ENCODE measurements at places on chromosomes 16 and 17.

DNA sequence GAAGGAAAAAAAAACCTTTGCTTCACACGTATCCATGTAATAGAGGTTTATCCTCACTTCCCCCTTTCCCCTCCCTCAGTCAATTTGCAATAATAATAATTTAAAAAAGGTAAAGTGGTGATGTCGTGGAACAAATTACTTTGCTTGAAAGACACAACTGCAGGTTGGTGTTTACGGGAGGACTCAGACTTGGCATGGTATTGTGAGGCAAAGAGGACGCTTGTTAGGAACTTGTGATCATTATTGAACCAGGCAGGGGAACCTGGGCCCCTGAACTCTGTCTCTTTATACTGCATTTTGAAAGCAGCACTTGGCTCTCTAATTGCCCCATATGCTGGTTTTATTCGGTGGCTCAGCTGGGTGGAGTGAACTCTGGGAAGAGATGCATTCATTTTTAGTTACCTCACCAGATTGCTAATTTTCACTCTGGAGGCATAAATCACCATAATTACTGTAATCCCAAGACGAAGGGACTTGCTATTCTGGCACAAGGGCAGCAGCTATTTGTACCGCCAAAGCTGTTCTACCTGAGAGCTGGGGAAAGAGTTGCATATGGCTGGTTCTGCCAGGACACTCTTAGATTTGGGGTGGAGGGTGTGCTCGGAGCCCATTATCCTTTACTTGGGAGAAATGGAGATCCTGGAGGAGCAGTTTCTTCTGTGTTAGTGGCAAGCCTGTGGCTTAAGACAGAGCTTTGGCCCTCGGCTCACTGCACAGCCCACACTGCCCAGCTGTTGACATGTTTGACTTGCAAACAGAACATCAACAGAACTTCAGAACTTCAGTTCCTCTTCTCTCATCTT, 5.7 kb upstream of the DHX8 start:
- DNase-seq: no peak

GRCh38 chr16:66293207-66293735, 73.2 kb upstream of the CDH5 start:
- no peak for DNase-seq

GRCh38 chr16:12763517-12763916, 40.2 kb downstream of the CPPED1 start:
- DNase-seq: no peak

- no peak for DNase-seq
Observed at GRCh38 chr16:30756781-30757100, 5.1 kb downstream of the CFAP119 start.

- peak; percentile 39 for DNase-seq
Observed at GRCh38 chr16:31298958-31299357, 39.2 kb downstream of the ITGAM start.

GRCh38 chr17:19374136-19374535, 4.2 kb upstream of the MAPK7 start:
- DNase-seq: no peak

DNA sequence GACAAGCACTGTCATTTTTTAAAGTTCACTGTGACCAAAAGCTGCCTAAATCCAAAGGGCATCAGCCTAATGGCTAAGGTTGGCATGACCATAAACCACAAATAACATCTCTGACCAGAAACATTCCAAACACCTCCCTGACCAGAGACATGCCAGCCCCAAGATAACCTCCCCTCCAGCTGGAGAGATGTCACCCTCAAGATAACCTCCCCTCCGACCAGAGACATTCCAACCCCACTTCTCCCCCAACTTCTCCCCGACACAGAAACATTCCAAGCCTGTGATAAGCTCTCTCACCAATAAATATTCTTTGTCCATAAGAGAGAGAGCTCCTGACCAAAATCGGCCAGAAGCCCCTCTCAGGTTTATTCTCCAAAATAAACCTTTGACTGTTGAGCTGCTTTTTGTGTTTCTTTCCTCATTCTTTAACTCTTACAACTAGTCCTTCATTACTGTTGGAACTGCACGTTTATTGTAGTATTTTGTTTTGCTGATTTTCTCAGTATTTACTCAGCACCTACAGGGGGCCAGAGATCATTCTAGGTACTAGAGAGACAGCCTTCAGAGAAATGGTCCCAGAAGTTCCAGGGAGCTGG, 325.6 kb downstream of the SLC39A11 start:
- DNase-seq: no peak

GRCh38 chr17:9900044-9900594, 5.0 kb downstream of the RCVRN start:
- DNase-seq: no peak

GRCh38 chr16:68636064-68636560, 9.0 kb upstream of the CDH3 start:
- no peak for DNase-seq

DNA sequence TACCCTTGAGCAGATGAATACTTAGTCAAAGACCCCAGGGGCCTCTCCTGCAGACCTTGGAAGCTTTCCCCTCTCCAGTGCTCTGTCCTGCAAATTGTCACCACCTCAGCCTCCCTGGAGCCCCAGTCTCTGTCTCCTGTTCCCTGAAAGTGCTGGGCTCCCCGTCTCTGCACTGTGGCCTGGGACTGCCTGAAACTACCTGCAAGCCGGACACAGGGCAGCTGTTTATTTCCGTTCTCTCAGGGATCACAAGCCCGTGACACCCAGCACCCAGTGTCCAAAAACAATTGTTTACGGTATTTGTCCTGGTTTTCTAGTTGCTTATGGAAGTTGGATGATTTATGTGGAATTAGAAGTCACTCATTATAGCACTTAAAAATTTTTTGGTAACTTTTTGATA, 81.6 kb upstream of the CHMP6 start:
- no peak for DNase-seq

- DNase-seq: no peak
Observed at GRCh38 chr16:51148678-51149228, 2.3 kb downstream of the SALL1 start.

DNA sequence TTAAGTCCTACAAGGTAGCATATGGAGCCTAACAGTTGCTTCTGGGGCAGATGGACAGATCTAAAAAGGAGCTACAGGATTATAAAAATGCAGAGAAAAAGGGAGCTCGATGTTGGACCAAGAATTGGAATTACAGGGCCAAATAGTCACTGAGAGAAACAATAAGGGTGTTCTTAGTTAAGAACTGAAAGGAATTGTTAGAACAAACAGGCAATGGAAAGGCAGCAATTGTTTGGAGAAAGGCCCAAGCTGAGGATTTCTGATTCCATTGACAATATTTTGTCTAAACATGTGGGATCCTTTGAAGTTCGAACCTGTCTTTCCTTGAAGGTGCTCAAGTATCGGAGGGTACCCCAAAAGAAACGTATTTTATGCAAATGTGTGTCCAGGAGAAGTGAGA, 513.6 kb upstream of the CDH8 start:
- no peak for DNase-seq

GRCh38 chr16:23996258-23996955, 160.6 kb downstream of the PRKCB start:
- no peak for DNase-seq

DNA sequence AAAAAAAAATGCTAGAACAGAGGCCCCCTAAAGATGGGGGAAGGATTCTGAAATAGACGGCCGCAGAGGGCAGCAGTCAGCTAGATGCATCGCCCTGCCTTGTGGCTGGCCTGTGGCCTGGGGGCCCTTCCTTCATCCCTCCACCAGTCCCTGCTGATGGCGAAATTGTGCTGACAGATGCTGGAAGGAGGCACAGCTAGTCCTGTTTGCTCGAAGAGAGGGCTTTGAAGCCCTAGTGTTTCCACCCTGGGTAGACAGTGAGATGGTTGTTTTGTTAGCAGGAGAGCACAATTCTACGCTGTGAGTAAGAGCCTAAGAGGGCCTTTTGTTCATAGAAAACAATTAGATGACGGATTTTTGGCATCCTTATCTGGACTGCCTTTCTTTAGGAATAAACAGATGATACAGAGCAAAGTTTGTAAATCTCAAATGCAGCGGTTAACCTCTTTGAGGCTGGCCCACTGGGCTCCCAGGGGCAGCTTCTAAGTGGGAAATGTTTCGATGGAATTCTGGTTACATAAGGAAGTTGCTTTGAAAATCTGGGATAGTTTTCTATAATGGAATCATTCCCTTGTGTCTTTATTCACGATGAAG, 23.0 kb downstream of the VPS35L start:
- no peak for DNase-seq

DNA sequence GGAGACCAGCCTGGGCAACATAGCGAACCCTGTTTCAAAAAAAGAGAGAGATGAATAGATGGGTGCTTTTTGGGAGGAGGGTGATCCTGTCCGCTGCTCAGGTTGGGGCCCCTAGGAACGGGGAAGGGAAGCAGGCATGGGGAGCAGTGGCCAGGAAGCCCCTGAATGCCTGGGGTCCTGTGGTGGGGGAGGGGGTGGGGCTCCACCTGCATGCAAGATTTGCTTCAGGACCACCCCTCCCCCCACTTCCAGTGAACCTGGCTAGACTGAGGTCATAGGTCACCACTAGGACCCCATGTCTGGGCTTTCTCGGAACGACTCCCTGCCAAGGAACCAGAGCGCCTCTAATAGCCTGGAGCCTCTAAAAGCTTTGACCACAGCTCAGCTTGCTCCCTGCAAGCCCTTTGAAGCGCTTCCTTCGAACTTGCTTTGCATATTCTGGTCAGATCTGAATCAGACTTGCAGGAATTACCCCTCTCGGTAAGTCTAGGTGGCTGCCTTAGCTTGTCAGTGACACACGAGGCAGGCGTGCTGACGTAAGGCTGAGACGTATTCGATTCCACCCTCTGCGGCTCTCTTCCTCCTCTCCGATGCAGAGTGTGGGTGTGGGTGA, 3.7 kb downstream of the SOCS3 start:
- peak; percentile 88 for DNase-seq

DNA sequence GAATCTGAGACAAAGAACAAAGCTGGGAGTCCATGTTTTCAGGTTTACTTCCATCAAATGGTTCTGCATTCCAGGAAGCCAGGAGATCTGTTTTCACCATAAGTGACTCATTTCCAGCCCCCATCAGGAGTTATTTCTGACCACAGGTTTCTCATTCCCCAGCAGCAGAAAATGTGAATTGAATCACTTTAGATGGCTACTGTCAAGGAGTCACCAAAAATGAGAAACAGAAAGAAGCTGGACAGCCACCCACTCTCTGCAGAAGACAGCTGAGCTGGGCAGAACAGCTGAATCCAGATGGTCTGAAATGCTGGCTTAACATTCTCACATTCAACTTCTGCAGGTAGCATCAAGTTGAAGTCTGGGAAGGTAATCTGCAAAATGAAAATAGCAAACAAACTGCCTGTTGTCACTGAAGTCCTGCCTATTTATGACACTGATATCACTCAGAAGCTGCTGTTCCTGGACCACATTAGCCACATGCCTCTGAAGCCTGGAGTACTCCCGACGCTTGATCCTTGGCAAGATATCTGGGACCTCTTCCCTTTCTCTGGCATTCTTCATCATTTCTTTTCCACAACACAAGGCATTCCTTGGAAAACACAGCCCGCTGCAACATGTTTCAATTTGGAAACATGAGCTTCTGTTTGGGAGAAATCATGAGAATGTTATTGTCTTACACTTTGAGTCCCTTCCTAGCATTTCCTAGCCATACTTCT, 15.3 kb downstream of the CCL11 start:
- no peak for DNase-seq

DNA sequence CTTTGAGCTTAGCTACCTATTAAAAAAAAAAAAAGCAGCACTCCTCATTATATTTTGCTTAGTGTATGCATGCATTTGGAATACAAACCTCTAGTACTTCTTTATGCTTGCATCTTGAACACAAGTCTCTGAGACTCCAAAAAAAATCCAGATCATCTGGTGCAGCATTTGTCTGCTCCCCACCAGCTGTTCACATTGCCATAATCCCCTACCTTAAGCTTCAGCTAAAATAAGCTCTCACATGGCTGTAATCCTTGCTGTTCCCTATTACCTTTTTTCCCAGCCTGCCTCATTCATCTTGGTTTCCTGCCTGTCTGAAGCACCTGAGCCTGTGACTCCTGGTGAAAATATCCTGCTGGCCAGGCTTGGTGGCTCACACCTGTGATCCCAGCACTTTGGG, 7.5 kb upstream of the NFATC2IP start:
- DNase-seq: no peak

- DNase-seq: peak; percentile 33
Observed at GRCh38 chr17:47742319-47743181, 9.5 kb downstream of the TBX21 start.

DNA sequence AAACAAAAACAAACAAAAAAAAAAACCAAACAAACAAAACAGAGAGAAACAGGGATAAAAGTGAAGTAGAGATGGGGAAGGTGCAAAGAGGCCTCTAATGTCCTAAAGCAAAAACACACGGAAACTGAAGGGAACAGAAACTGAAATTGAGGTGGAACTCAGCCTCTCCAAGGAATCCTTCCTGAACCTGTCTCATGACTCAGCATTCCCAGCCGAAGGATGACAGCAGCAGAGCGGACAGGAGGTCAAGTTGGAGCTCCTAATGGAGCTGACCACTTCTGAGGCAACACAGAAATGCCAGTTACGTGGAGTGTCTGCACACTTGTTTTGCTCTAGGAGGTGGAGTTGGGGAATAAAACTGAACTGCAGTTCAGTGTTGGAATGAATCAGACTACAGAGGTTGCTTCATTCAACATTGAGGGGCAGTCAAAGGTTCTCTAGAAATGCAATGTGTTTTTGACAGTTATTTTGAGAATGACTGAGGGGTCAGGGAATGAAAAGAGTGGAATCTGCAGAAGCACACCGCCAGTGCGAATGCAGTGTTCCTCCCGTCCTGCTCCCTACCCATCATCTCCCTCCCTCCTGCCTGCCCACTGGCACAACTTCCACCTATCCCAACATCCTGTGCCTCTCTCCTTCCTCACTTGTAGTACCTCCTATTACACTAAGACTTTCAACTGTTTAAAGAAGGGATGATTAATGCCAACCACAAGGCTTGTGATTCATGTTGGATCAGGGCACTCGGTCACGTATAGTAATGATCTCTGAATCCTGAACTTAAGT, 6.3 kb downstream of the UBE2O start:
- DNase-seq: no peak

- no peak for DNase-seq
Observed at GRCh38 chr17:44792276-44792675, 33.5 kb downstream of the ADAM11 start.

- DNase-seq: no peak
Observed at GRCh38 chr16:23403547-23403946, 49.4 kb downstream of the COG7 start.

DNA sequence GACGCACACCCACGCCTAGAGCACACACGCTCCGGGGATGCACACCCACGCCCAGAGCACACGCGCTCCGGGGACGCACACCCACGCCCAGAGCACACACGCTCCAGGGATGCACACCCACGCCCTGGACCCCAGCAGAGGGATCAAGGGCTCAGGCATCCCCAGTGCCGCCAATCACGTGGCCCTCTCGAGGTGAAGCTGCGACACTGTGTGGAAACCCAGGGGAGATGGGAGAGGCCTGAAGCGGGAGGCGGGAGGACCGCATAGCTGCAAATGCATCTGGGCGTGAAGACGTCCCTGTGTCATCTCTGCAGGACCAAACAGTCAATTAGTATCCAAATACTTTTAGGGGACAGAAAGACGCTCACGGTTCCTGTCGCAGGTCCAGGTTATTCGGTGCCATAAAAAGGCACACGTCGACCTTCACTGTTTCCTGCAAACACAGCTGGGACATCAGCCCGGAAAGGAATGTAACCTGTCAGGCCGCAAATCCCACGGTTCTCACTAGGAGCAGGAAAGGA, 56.4 kb downstream of the TBC1D16 start:
- DNase-seq: no peak
